ENCODE measurements at places on chromosomes 2 and 18.

DNA sequence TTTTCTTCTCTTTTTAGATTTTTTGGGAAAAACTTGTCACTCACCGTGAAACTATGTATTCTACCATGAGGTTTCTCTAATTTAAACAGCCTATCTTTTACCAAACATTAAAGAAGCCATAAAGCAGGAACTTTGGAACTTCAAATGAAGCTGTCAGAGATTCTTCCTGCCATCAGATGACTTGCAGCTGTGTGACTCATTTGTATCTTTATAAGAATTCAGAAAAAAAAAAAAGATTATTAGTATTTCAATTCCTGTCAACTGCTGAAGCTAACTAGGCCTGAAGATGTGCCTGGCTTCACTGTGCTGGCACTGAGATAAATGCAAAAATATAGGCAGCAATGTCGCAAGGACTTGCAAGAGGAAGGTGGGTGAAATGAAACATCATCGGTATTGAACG is 1399.1 kb upstream of the PIK3C3 start:
- no peak for DNase-seq

- no peak for DNase-seq
Measured at GRCh38 chr18:59624369-59624765, 72.9 kb downstream of the CCBE1 start.

- no peak for DNase-seq
Measured at GRCh38 chr2:70686577-70687460, 81.2 kb downstream of the ADD2 start.

DNA sequence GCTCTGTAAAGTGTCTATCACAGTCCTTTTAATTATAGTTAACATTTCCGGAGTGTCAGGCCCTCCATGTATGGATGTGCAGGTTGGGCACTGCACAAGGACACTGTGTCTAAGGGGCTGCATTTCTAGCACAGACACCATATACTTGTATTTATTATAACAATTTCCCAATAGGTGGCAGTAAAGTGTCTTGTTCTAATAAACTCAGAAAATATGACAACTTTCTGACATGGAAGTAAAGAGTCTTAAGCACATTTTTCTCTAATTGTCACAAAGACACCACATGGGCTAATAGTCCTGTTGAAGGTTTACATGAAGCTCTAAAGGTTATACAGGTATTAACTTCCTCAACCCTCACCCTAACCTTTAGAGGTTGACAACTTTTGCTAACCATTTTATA is 156.6 kb downstream of the DYSF start:
- DNase-seq = peak; percentile 27

- DNase-seq = no peak
Measured at GRCh38 chr2:102050854-102051391, 59.2 kb downstream of the IL1R2 start.

- no peak for DNase-seq
Measured at GRCh38 chr18:42534313-42534712, 579.3 kb downstream of the PIK3C3 start.

Measured in Panc1 (cell line).